ENCODE measurements at places on chromosomes 1 and 21.

GRCh38 chr21:41764558-41765419, 2.1 kb downstream of the RIPK4 start:
- DNase-seq = no peak

- no peak for DNase-seq
Measured at GRCh38 chr1:46903481-46903880, 37.8 kb downstream of the CYP4A11 start.

GRCh38 chr1:221689138-221689537, 52.8 kb downstream of the DUSP10 start:
- no peak for DNase-seq

GRCh38 chr1:48049823-48050535, 52.8 kb upstream of the TRABD2B start:
- DNase-seq = no peak

DNA sequence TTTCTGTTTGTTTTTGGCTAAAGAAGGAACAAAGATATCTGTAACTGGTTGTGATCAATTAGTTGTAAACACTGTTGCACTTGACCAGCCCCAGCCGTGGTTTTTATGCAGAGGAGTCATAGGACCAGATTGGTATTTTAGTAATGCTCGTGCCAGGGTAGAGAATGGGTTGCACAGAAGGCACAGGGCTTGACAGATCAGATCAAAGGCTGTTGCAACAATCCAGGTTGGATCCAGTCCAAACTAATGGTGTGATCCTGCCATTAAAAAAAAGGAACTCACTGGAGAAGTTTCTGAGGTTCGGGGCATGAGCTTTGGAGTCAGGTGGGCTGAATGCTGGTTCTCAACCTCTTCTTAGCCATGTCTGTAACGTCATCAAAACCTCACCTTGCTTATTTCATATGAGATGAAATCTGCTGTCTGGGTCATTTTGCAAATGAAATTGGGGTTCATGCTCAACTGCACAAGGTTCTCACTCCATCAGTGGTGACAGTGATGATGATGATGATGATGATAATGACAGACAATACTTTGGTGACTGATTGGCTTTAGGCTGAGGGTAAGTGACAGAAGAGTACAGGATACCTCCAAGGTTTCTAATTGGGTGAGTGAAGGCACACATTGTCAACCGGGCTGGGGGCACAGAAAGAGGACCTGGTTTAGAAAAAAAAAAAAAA, 43.1 kb downstream of the ZNF281 start:
- no peak for DNase-seq

- no peak for DNase-seq
Measured at GRCh38 chr1:184212649-184213314, 161.3 kb downstream of the TSEN15 start.

- no peak for DNase-seq
Measured at GRCh38 chr1:145972580-145972979, 8.1 kb downstream of the POLR3GL start.

DNA sequence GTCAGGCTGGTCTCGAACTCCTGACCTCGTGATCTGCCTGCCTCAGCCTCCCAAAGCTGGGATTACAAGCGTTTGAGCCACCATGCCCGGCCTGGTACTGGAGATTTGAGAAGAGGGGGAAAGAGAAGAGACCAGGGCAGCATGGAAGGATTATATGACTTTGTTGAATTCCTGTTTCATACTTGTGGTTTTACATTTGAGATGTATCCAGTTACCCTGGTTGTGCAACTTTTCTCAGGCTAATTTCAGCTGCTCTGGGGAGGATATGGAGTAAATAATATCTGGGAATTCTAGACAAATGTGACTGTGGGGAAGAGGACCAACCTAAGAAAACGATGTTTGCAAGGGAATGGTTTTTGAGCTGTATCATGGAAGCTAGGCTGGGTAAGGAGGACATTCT, 89.5 kb upstream of the GREM2 start:
- no peak for DNase-seq

DNA sequence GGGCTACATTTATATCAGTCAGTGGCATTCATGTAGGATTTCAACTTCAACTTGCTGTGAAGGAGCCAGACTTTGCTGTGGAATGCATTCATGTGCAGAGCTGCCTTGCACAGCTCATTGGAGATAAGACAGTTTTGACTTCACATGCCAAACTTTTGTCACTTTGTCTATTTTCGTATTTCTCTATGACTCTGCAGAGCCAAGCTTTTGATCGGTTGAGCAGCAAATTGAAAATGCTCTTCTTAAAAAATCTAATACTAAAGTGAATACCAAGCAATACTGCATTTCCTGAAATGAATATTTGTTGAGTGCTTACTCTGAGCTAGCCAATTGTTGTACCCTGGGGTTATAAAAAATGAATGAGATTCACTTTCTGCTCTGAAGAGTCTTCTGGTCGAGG, 388.7 kb downstream of the ST6GALNAC3 start:
- DNase-seq = no peak

- DNase-seq = no peak
Measured at GRCh38 chr1:153368495-153368894, 6.9 kb downstream of the S100A12 start.

GRCh38 chr1:212700892-212701819, 1.5 kb upstream of the BATF3 start:
- DNase-seq = no peak

- DNase-seq = no peak
Measured at GRCh38 chr1:27630859-27631491, 4.0 kb downstream of the FGR start.

DNA sequence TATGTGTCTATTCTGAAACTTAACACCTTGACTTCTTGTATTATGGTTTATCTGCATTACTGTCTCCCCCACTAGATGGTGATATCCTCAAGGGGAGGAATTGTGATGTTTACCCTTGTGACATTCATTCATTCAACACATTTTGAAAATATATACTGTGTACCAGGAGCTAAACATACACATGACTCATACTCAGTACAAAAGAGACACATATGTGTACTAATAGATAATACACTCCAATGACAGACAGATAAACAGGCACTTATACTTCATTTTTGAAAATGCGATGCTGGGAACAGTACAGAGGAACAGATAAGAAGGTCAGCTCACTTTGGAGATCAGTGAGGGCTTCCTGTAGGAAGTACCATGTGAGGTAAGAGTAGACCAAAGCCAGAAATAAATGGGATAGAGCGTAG, 8.9 kb upstream of the RAB3GAP2 start:
- no peak for DNase-seq

- DNase-seq = no peak
Measured at GRCh38 chr1:64087768-64088167, 115.7 kb upstream of the UBE2U start.

DNA sequence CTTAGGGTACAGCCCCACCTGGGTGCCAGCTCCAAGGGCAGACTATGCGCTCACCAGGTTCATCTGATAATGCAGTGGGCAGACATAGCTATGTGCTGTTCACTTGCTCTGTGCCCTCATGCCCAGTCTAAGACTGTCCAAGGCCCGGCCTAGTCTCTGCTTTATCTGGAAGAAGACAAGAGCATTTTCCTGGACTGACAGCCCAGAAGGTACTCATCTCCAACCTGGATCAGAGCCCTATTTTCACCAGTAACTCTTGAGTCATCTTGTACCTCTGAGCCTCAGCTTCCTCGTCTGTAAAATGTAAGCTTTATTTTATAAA, 28.5 kb upstream of the LRRC8C start:
- no peak for DNase-seq

- DNase-seq = no peak
Measured at GRCh38 chr1:200029035-200029821, 1.7 kb downstream of the NR5A2 start.

DNA sequence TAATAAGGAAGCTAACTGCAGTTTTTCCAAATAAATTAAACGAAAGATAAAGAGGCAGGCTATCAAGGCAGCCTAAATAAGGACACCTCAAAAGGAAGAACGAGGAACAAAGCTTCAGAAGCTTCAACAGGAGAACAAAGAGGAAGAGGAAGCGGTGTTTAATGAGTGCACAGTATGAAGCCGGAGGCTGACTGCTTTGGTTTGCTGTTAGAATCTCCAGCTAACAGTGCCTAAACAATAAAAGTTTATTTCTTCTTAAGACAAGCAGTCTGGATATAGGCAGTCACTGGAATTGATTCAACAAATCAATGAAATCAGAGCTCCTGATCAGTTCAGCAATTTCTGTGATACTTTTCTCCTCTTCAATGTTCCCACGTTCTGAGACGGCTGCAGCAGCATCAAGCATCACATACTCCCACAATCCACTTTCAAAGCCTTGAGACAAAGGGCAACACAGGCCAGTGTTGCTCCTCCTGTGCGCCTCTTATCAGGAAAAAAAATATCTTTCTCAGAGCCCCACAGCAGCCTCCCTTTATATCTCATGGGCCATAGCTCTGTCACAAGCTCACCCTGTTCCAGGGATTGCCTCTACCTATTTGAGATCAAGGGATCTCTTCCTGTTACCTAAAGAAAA, 365.6 kb upstream of the ST6GALNAC5 start:
- no peak for DNase-seq

DNA sequence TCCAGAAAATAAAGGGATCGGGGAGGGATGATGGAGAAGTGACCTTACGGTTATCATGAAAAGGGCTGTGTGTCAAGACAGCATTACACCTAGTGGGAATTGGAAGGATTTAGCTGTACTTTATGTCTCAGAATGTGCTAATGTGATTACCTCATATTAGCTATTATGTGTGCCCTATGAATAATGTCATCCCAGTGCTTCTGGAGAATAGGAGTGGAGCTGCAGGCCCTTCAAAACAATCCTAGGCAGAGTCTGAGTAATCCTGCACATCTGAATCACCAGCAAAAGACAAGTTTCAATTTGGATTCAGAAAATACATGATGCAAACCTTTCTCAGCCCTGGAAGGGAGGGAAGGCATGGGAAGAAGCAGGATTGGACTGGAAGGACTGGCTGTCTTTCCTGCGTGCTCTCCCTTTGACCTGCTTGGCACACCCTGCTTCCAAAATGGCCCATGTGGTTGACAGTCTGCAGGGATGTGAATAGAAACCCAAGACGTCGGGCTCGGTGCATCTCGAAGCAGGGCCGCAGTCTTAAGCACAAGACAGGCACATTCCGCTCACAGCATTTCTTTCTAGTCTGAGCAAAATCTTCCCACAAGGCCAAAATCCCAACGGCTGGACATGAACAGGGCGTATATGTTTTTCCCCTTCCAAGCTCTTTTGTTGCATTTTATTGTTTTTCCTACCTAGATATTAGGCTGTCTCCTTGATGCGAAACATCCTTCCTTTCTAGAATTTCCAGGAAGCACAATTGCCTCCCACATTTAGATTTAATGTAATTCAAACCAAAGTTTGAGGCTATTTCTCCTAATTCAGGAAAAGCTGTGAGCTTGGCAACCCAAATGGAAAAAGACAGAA, 54.3 kb upstream of the TARBP1 start:
- DNase-seq = no peak

DNA sequence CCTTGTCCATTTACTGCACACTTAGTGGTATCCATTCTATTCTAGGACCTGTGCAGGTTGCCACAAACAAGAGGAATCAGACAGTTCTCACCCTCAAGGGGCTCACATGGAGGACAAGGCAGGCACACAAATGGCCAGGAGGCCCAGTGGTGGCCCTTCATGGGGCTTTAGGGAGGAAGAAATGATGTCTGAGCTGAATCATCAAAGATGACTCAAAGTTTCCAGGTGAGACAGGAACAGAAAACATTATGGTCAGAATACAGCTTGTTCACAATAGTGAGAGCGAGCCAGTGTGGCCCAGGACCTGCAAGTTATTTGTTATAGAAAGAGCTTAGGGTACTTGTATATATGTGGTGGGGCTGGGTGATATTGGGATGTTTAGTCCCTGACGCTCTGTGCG, 26.4 kb downstream of the SHISAL2A start:
- no peak for DNase-seq

DNA sequence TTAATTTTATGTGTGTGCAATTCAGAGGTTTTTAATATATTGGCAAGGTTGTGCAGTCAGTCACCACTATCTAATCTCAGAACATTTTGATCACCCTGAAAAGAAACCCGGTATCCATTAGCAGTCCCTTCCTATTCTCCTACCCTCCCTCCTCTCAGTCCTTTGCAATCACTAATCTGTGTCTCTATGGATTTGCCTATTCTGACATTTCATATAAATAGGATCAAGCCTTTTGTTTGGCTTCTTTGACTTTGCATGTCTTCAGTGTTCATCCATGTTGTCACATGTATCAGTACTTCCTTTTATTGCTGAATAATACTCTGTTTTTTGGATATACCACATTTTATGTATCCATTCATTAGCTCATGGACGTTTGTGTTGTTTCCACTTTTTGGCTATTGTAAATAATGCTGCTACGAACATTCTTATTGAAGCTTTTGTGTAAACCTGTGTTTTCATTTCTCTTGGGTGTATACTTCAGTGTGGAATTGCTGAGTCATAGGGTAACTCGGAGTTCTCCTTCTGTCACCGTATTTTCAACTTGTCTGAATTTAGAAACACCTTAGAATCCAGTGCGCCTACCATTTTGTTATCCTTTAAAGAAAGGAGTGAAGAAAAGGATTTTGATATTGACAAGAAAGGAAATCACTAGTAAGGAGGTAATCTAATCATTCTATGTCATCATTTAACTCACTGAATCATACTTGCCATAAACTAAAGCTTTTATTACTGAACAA, 3.4 kb downstream of the CEP85 start:
- no peak for DNase-seq

- DNase-seq = no peak
Measured at GRCh38 chr1:224505454-224506093, 71.0 kb upstream of the WDR26 start.

DNA sequence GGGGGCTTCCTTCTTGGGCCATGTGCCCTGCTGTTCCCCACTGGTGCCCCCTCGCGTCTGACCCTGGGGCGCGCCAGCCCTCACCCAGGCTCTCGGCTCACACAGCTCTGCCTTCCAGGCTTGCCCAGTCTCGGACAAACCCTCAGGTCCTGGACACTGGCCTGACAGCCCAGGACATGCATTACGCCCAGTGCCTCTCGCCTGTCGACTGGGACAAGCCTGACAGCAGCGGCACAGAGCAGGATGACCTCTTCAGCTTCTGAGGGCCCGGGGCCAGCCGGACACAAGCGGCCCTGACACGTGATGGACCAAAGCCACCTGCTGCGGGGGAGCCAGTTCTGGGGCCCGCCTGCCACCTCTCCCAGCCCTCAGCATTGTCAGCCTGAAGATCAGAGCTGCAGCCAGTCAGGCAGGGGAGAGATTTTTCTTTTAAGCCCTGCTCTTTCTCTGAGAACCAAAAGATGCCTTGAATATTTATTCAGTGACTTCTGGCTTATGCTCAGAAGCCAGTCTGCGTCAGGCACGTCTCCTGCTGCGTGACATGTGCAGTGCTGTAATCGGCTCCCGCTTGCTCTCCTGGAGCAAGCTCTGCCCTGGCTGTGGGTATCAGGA, 23.4 kb downstream of the LDLRAP1 start:
- no peak for DNase-seq

- no peak for DNase-seq
Measured at GRCh38 chr1:36008546-36009197, 75.2 kb upstream of the TEKT2 start.

DNA sequence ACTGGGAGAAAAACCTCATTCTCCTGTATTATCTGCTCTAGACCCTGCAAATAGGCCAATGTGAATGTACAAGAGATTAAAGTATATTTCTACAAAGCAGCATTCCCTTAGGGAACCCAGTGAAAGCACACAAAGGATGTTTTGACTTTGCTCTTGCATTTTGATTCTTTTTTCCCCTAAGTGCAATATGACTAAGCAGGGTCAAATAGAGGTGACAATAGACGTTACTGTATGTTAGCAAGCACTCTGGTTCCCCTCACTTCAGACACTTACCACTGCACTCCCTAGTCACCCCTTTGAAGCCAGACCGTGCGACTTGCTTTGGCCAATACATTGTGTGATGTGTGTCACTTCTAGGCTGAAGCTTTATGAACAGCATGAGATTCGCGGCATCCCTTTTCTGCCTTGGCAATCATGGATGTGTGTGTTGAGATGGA, 209.7 kb downstream of the RHOU start:
- DNase-seq = no peak

Data from activated gamma-delta T cell (primary cell).